Pons (tissue), 1 donor: ENCODE measurements at places on chromosomes 13 and 19.

DNA sequence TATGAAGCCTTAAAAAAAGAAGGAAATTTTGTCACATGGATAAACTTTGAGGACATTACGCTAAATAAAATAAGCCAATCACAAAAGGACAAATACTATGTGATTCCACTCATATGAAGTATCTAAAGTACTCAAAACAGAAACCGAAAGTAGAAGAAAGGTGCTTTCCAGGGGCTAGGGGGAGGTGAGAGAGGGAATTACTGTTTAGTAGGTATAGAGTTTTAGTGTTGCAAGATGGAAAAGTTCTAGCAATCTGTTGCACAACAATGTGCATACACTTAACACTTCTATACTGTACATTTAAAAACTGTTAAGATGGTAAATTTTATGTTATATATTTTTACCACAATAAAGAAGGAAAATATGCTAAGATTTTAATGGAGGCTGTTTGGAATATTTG is 83.0 kb downstream of the POLR1D start:
- DNase-seq = no peak

DNA sequence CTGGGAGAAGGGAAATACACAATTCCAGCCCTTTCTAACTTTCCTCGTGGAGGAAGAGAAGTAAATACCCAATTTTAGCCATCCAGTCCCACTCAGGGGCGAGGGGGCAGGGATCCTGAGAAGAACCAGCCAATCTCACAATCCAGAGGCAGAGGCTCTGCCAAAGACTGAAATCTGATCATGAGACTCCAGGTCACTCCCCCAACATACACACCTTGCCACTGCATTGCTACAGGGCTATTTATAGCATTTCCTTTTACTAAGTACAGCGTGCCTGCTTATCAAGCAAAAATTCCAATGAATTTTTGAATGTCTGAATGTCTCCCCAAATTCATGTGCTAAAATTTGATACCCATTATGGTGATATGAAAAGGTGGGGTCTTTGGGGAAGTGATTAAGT is 1687.5 kb downstream of the EFNB2 start:
- no peak for DNase-seq

GRCh38 chr13:111470933-111471332 is 150.5 kb downstream of the TEX29 start:
- DNase-seq = no peak

DNA sequence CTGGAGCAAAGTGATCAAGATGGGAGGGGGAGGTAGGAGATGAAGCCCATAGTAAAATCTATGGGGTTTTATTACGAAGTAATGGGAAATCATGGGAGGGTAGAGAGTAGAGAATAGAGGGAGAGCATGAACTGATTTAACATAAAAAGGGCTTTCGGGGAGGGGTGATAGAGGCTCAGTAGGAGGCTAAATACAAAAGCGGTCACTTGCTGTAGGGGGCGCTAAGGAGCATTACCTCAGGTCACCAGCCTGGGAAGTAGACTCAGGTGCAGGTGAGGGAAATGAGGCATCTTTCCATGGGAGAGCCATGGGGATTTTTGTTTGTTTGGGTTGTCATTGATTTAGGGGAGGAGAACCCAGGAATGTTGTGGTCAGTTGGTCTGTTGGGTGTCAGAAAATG is 14.1 kb downstream of the KRTDAP start:
- no peak for DNase-seq

DNA sequence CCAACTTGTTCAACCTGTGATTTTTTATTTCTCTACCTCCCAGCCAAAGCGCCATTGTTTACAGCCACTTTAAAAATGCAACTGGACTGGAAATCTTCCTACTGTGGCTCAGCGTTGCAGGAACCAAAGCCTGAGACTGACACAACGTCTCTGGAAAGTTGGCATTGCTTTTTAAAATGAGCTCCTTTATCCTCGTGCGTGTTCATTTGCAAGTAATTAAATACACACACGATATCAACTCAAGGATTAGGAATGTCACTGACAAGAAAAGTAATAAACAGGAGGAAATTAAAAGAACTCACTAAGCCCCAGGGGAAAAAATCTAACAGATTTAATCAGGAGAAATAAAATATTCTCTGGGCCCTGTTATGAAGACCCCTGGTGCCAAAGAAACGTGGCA is 184.6 kb upstream of the IRS2 start:
- DNase-seq = no peak

DNA sequence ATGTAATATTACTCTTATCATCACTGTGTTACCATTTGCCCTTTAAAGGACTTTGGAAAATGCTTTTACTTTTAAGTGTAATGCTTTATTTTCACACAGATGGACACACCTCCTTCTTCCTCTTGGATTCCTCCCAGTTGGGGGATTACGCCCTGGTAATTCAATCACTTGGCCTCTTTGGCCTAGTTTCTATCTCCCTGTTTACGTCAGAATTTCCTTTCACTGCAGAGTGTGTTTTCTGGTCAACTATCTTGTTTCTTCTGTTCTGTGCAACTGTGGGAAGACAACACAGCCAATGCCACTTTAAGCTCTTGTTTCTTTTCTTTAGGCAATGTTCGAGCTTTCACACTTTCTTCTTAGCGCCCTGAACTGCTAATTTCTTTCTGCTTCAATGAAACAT is 257.3 kb upstream of the MAB21L1 start:
- no peak for DNase-seq

DNA sequence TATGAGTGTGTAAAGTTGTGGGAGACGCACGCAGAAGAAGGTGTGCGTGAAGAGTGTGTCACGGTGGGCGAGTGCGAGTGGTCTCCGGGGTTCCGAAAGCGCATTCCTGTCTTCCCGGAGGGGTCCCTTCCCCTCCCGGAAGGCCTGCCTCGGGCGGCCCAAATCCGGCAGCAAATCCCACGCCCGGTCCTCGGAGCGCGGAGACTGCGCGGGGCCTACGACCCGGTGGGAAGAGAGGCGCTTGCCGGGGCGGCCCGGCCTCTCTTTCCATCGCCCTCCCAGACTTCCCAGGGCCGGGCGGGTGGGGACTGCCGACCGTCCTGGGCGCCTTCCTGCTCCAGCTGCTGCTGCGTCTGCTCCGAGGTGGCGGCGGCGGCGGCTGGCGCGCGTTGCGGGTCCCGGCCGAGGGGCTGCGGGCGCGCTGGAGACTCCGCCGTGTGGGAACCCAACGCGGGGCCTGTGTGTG is 2.1 kb downstream of the ZIC5 start:
- no peak for DNase-seq

- no peak for DNase-seq
Observed at GRCh38 chr19:42989851-42990250, 36.4 kb downstream of the PSG11 start.

DNA sequence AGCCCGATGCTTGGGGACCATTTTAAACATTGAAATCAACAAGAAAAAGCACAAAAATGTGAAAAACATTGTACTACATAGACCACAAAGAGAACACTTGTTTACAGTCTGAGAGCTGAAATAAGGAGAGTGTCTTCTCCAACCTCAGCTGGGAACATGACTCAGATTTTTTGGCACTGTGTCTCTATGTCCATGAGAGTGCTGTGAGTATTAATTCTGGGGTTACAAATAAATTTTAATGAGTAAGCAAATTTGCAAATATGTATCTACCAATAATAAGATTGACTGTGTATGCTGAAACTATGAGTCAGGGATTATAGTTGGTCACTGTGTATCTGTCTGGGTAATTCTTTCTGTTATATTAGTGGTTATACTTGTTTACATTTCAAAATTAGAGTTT is 174.0 kb downstream of the DCT start:
- peak; percentile 52 for DNase-seq

DNA sequence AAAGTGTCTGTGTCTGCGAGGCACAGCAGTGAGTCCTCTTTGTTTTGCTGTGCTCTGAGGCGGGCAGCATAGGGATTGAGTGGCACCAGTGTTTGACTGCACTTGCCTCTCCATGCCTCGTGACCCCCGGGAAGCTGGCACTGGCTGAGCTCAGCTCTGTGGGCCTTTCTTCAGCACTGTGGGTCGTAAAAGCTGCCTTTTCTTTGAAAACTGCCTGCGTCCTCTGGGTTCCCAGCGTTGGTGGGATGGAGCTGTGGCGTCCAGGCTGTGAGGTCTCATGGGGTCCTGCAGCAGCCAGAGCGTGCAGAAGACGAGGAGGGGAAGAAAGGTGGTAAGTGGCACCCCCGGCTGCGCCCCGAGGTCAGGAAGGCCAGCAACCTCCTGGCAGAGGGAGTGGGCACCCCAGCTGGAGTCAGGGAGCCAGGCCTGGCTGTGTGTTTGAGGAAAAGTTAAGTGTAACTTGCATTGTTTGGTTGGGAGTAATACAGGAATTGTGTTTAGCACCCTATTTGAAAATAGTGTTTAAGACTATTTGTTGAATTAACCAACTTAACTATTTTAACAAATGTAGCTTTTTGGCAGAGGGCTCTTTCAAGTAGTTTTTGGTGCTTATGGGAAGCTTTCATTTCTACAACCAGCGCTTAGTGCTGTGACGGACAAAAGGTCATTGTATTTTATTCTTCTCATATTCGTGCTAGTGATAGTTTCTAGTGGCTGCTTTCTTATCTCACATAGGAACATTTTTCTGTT is 79.3 kb upstream of the TEX29 start:
- peak; percentile 95 for DNase-seq

GRCh38 chr13:67643516-67644055 is 413.4 kb upstream of the PCDH9 start:
- DNase-seq = no peak

GRCh38 chr13:36026531-36026930 is 104.7 kb downstream of the DCLK1 start:
- no peak for DNase-seq

GRCh38 chr19:14414926-14415690 is 4.0 kb downstream of the DDX39A start:
- no peak for DNase-seq

- no peak for DNase-seq
Observed at GRCh38 chr13:22017226-22017625, 346.4 kb downstream of the FGF9 start.

DNA sequence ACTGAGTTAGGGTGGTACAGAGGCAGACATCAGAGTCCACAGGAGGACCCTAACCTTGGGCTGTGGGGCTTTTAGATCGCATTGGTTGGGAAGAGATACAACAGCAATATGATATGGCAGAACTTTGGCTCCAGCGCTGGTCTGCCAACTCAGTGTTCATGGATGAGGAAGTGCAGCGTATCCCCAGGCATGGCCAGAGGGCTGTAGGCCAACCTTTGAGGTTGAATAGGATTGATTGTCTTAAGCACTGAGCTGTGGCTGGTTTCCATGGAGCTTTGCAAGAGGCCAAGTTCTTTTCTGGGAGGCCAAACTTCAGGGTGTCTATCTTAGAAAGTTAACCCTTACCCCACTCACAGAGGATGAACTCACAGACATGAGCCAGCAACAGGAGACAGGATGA is 144.1 kb upstream of the TMTC4 start:
- DNase-seq = peak; percentile 66

DNA sequence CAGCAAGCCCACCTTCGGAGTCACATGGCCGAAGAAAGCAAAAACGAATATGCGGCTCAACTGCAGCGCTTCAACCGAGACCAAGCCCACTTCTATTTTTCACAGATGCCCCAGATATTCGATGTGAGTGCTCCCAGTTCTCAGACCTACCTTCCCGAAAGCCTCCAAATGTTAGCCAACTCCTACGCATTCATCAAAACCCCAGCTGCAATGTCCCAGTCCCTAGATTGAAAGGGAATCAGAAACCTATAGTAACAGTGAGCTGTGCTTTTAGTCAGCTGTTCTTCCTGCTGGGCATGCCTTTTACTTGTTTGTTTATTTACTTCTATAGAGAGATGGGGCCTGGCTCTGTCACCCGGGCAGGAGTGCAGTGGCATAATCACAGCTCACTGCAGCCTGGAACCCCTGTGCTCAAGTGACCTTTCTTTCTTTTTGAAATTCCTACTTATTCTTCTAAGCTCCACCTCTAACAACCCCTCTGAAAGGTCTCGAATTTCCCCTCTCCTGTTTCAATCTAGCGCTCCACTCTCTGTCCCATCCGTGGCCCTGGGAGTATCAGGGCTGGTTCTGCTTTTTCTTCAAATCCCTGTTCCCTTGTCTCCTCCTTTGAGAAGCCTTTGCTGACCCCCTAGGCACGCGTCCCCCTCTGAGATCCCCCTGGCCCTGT is 4.4 kb downstream of the TRIP10 start:
- DNase-seq = no peak

- no peak for DNase-seq
Observed at GRCh38 chr19:43306097-43306496, 36.8 kb upstream of the PSG9 start.

GRCh38 chr19:40672038-40672437 is 18.4 kb downstream of the NUMBL start:
- DNase-seq = no peak

DNA sequence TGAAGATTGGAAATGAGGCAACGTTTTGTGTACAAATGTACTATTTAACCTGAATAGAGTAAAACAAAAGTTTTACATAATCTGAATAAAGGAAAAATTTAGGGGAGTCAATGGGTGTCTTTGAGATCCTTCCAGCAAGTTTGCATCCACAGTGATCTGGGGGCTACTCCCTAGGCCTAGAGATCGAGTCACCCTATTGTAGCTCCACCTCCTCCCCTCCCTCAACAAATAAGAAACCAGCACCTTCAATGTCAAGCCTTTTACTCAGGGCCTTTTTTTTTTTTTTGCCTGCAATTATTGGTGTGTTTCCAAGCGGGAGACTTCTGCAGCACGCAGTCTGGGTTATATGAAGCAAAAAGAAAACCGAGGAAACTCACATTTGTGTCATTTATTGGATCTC is 16.3 kb upstream of the RAP2A start:
- no peak for DNase-seq

DNA sequence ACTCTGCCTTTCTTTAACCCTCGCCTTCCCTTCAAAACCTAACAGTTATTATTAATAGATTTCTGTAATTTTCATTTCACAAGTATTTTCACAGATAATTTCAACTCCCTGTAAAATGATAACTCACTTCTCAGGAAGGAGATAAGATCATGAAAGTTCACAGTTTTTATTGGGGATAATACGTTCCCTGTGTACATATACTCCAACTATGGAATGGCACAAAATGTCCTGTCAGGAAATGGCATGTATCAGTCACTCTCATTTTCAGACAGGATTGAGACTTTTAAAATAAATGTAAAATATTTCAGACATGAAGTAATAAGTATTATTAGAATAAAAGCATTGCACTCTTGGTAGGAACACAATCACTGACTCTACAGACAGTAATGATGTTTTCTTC is 932 bp upstream of the TRAPPC2B start:
- no peak for DNase-seq

- no peak for DNase-seq
Observed at GRCh38 chr13:113155982-113156655, 2.3 kb upstream of the PROZ start.

GRCh38 chr19:35328851-35329285 is at the start of gene CD22:
Gene CD22, plus strand, starts transcription at chr19:35329187. Its CDS starts 2,854 bp downstream, at chr19:35332041.
- no peak for DNase-seq
